ENCODE measurements at places on chromosomes 5 and 9.

DNA sequence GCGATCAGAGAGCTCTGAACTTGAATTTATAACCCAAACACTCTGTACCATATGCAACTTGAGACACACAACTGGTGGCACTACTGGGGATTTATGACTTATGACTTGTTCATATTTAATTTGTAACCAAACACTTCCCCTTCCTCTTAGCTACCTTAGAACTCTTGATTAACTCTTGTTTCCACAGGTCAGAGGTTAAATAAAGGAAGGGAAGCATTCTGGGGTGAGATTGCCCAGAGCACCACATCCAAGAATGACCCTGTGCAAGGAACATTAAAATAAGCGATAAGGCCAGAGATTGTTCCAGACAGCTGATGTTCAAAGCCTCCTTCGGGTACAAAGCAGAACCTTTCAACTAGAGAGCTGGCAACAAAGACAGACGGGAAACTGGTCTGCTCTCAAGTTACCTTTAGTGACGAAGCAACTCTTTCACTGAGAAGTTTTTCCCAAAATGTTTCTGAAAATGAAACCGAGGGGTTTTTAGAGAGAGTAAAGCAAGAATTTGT is 242.6 kb downstream of the DENND1A start:
- no peak for DNase-seq

GRCh38 chr9:116271340-116271739 is 117.7 kb downstream of the PAPPA start:
- no peak for DNase-seq

DNA sequence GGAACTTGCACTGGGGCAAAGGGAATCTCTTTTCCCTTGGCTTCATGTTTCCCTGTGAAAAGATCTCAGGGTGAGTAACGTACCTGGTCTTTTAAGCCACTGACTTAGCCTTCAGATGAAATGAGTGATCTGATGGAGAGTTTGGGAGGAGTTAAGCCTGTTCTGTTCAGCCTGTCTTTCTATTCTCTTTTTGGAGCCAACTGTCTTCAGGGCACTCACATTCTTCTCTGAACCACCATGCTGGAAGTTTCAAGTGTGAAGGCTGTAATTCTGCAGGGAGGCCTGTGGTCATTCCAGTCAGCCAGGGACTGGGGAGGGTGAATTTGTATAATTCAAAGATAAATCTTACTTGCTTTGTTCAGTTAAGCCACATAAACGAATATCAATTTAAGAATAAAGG is 722.2 kb upstream of the SEMA6A start:
- DNase-seq, result no peak

- no peak for DNase-seq
These were observed 20.9 kb upstream of the CAMSAP1 start for GRCh38 chr9:135928074-135928730.

DNA sequence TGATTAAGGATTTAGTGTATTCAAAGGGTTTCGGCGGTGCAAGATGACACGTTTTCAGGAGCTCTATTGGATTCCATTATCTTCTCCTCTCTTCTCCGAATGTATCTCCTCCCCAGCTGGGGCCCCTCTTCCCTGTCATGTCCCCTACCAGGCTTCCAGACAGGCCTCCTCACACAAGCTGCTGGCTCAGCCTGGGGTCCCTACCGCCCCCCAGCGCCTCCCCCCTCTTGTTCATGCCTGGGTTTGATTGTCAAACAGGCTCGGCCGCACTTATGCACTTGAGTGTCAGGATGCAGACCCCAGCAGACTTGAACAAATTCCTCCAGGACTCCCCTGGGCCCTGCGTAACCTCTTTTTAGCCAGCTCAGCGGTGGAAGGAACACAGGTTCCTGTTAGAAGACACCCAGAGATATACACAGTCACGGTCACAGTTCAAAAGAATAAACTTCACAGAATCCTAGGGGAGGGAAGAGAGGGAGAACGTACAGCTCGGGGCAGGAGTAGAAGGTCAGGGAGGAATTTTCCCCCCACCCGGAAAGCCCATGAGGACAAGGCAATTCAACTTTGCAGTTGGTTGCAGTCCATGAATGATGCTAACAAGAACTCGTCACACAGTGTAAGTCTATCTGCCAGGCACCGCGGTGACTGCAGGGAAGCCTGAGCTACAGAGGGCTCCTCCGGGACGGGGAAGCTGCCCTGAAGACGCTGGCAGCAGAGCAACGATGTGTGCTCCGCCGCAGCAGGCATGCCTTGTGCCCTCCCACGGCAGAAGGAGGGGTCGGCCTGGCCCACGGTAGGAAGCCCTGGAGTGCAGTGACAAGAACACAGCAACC is 560.0 kb downstream of the BNC2 start:
- DNase-seq, result no peak

GRCh38 chr5:79936646-79937216 is 54.3 kb downstream of the MTX3 start:
- no peak for DNase-seq

- no peak for DNase-seq
These were observed 294.8 kb upstream of the KLF4 start for GRCh38 chr9:107784235-107784958.

- DNase-seq, result no peak
These were observed 225.4 kb upstream of the DAB2 start for GRCh38 chr5:39650008-39650762.

GRCh38 chr5:4411664-4412063 is 728.5 kb upstream of the ADAMTS16 start:
- no peak for DNase-seq

GRCh38 chr5:151383011-151383410 is 35.7 kb upstream of the SLC36A2 start:
- DNase-seq, result no peak

DNA sequence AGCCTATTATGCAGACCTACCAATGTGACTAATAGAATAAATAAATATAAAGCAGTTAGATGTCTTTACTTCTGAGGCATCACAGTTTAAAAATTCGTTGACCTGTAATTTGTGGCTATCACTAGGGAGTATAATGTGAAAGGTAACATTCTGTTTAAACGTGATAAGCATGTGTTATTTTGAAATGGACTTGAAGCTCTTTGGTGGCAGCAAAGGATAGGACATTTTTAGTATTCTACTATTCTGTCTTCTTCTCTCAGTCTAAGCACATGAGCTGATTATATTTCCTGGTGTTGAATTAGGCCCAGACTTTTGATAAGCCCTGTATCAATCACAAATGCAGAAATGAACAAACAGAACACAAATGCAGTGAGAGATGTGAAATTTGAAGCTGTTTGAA is 974.0 kb upstream of the CDH10 start:
- DNase-seq, result no peak

DNA sequence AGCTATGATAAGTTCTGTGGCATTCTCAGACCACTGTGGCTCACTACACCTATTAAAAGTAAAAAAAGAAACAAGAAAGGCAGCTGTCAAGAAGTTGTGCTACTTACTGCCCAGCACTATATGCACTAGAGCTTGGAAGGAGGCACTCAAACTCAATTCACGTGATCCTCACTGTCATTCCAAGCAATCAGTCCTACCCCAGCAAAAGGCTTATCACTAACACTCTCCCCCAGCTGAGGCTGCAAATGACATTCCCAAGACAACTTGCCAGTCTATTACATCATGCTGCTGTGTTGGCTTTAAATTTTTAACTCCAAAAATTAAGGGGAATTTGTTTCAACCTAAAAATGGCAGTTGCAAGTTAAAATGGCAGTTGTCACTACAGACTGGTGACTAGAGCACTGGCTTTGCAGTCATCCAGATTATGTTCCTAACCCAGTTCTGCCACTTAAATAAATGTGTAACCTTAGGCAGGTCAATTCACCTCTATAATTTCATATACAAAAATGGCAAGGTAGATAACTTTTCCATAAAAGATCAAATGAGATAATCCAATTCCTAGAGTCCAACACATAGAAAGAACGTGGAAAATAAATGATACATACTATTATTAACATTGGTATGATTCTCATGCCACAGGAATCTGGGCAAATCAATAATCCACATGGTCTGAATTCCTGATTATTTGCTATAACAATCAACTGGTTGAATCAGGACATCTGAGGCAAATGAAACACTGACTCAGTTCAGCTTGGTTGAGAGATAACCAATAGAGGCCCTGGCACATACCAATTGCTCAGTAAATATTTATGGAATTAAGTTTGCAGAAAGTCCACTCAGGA is 52.4 kb downstream of the FBXW11 start:
- no peak for DNase-seq

DNA sequence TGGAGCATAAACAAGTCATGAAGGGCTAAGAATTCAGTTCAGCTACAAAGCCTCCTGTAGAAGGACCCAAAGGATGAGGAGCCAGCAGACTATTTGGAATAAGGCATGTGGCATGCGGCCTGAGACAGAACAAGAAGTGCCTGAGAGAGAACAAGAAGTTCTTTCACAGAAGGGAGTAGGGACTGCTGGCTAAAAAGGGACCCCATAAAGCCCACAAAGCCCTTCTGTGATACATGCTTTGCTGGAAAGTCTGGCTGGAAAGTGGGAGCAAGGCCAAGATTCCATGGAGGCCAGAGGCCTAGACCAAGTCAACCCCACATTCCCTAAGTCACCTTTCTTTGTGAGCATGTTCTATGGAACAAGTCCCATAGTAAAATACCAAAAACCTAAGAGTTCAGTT is 35.9 kb upstream of the UBAP2 start:
- no peak for DNase-seq

GRCh38 chr9:118088090-118088489 is 383.9 kb downstream of the TLR4 start:
- DNase-seq, result no peak

GRCh38 chr9:98922721-98923435 is 20.8 kb upstream of the COL15A1 start:
- no peak for DNase-seq

DNA sequence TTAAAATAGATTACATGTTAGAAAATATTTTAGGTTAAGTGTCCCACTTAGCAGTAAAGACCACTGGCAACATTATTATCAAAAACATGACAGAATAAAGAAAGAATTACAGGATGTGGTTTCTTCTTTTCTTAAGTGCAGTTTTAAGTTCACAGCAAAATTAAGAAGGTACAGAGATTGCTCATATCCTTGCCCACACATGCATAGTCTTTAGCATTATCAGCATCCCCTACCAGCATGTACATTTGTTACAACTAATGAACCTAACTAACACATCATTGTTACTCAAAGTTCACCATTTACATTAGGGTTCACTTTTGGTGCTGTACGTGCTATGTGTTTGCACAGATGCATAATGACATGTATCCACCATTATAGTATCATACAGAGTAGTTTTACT is 837.7 kb upstream of the CDH9 start:
- DNase-seq, result no peak

DNA sequence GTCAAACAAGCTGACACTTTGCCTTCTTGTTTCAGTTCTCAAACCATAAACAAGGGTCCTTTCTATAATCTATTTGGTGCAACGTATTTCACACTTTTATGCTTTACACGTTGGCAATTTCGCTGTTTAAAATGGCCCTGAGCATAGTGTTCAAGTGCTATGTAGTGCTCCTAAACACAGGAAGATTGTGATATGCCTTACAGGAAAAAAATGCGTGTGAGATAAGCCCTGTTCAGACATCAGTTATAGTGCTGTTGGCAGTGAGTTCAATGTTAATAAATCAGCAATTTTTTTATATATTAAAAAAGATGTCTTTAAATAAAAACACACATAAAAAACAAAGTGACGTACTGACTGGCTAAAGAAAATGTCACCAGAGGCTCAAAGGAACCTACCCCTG is 23.9 kb downstream of the CLINT1 start:
- DNase-seq, result no peak

DNA sequence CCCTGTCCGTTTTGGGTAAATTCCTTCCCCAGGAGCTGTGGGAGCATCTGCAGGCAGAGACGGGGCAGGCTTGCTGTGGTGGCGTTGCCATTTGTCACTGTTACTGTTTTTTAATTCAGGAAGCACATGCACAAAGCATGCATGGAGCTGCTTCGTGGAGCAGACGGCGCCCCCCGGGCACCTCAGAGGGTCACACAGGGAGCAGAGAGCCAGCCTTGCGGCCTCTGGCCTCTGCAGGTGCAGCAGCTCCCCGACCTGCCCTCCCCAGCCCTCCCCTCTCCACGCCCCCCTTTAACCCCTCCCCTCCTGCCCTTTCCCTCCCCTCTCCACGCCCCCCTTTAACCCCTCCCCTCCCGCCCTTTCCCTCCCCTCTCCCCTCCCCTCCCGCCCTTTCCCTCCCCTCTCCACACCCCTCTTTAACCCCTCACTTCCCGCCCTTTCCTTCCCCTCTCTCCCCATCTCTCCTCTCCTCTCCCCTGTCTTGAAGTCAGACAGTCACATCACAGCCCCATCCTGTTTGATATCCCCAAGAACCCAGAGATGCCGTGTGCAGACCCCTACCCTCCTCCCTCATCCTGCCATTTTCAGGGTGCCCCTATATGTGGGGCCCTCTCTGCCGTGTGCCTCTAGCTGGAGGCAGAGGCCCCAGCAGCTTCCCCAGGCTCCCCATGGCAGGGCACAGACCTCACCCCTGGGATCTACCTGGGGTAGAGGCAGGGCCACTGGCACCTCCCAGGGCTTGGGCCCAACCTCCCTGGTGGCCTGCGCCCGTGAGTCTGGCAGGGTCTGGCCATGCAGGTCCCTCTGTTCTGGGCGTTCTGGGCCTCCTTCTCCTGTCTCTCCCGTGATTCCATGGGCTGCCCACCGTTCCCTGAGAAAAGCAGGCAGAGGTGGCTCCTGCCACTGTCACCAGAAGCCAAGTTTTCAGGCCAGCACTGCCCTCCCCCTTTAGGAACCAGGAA is 29.6 kb upstream of the UBAC1 start:
- DNase-seq, result peak; percentile 46

DNA sequence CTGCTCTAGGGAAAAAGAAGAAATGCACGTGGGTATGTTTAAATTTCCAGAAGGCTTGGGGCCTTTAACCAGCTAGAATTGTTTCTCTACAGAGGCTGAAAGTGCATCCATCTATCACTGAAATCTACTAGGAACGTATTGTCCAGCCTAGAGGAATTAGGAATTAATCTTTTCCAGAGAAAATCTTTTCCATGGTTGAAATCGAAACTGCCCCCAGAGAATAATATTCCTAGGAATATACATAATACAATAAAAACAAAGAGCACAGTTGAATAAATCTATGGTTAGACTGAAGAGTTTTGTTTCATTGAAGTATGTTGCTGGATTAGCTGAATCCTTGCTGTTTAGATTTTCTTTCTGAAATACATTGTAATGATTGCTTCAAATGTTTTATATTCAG is 378.5 kb downstream of the PLK2 start:
- DNase-seq, result no peak

GRCh38 chr5:117302473-117302872 is 727.9 kb upstream of the SEMA6A start:
- DNase-seq, result no peak

- DNase-seq, result no peak
These were observed 19.0 kb upstream of the PHYHD1 start for GRCh38 chr9:128901822-128902221.
